ENCODE measurements at places on chromosomes 12 and 14. TPM values are rescaled to one million over a fixed set of nuclear protein-coding genes. Genes with fewer than 3 reads are reported as not detected.

- no peak for DNase-seq
These were observed 13.7 kb downstream of the FGF6 start for GRCh38 chr12:4431866-4432265.

GRCh38 chr12:75954041-75954440 lies 77.5 kb downstream of the PHLDA1 start:
- no peak for DNase-seq

- no peak for DNase-seq
These were observed 16.2 kb downstream of the KRT80 start for GRCh38 chr12:52175371-52176350.

- DNase-seq, result no peak
These were observed 23.5 kb upstream of the GPR68 start for GRCh38 chr14:91267965-91268437.

Gene CTSG
- 2.1 TPM for polyA plus RNA-seq

All from right lung (tissue), 10 donors.